ENCODE measurements at places on chromosomes 7 and 10.

DNA sequence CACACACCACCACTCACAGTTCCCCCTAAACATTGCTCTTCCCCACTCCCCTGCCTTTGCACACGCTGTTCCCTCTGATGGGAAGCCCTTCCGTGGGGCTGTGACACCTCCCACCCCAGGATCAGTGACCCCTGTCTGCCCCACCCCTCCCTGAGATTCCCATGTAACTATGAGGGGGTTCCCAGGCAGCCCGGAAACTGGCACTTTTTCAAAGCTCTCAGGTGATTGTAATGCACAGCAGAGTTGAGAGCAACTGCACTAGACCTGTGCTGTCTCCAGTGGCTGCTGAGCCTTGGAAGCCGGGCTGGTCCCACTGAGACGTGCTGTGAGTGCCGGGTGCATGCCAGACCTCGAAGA, 29.8 kb downstream of the GPRIN2 start:
- no peak for DNase-seq

- DNase-seq, result no peak
Observed at GRCh38 chr10:59324597-59324996, 37.8 kb downstream of the FAM13C start.

DNA sequence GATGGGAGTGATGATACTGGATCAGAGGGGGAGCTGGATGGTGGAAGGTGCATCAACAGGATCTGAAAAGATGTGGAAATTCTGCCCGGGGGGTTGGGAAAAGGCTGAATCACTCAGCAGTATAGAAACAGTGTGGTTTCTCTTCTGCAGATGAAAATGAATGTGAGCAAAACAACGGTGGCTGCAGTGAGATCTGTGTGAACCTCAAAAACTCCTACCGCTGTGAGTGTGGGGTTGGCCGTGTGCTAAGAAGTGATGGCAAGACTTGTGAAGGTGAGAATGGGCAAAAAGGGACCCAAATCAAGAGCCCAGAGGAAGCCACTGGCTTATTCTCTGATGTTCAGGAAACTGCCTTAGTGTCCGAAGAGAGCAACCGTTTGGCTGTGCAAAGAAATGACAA, 12.9 kb downstream of the OIT3 start:
- DNase-seq, result no peak

DNA sequence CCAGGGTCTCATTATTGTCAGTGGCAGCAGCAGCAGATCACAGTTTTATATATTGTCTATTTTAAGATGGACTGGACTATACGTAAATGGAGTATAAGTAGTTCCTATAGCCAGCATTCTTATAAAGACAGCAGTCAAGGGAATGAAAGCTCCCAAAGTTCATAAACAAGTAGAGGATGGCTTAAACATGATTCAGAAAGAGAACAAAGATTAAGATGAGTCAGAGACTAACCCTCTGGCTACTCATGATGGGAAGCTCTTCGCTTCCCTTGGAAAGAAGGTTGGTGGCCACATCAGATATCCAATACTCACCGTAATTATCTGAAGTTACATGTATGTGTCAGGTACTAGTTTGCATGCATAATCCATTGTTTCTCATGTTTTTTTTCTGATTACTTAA, 277.0 kb downstream of the INHBA start:
- no peak for DNase-seq

DNA sequence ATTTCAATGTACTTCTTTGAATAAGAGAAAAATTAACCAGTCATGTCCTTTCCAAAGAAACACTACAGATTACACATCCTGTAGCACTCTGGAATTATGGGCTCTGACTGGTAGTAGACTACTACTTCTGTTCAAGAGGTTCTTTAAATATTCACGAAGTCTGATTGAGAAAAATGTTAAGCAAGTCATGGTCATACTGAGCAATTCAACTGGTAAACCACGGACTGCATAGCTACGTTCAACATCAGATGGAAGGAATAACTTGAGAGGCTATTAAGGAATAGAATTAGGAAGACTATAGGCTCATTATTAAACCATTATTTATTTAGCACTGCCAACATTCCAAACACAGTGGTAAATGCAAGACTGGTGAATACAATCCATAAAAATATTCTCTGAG, 160.8 kb downstream of the IMMP2L start:
- no peak for DNase-seq

DNA sequence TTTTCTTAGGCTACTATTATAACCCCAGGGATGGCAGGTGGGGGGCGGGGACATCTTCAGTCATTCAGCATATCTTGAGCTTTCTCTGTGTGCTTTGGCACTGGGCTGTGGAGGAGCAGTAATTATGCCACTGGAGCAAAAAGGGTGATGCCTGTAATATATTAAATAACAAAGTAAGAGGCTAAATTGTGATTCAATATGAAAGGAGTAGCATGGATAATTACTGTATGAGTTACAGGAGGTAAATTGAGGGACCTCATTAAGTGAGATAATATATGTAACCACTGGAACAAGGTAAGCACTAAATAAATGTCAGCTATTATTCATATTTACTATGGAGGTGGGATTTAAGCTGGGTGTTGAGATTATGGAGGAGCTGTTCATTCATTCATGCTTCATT, 3.3 kb upstream of the STN1 start:
- DNase-seq, result no peak

- no peak for DNase-seq
Observed at GRCh38 chr10:95245425-95246055, 45.3 kb downstream of the PDLIM1 start.

- no peak for DNase-seq
Observed at GRCh38 chr7:2953099-2953498, 90.6 kb downstream of the CARD11 start.

DNA sequence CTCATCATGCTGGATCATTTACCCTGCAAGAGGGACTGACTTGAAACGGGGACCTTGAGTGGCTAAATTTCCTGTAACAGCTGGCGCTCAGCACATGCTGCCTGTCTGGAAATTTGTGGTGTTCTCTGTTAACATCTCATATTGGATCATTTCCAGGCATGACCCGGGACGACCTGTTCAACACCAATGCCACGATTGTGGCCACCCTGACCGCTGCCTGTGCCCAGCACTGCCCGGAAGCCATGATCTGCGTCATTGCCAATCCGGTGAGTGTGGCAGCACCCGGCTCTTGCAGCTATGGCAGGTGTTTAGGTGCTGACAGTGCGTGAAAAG, 9.9 kb downstream of the MDH2 start:
- no peak for DNase-seq

- no peak for DNase-seq
Observed at GRCh38 chr7:101857358-101857811, 40.0 kb downstream of the CUX1 start.

- DNase-seq, result no peak
Observed at GRCh38 chr10:128859738-128860386, 607.2 kb upstream of the MGMT start.

DNA sequence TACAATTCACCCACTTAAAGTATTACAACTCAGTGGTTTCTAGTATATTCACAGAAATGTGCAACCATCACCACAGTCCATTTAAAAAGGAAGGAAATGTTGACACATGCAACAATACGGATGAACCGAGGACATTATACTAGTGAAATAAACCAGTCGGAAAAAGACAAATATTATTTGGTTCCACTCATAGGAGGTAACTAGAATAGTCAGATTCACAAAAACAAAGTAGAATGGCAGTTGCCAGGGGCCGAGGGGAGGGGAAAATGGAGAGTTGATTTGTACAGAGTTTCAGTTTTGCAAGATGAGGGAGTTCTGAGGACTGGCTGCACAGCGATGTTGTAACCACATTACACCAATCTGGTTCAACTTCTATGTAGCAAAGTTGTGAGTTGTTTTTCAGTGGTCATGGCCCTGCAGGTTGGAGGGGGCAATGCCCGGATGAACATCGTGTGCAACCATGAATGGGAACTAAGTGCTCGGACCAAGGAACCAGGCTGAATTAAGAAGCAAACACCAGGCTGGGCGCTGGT, 17.6 kb upstream of the TNPO3 start:
- no peak for DNase-seq

DNA sequence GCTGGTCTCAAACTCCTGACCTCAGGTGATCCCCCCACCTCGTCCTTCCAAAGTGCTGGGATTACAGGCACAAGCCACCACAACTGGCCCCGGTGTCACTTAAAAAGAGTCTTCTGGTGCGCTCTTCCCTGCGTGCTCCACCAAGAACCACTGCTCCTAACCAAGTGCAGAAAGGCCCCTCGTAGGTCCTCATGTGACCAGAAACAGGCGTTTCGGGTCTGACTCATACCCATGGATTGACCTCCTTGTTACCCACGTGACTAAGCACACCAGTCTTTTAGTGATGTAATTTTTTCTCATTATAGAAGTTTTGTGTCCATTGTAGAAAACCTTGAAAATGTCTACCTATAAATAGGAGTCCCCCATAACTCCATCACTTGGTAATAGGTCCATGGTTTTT, 13.9 kb downstream of the FKBP6 start:
- no peak for DNase-seq

GRCh38 chr7:6234384-6234783, 38.0 kb downstream of the CYTH3 start:
- no peak for DNase-seq

DNA sequence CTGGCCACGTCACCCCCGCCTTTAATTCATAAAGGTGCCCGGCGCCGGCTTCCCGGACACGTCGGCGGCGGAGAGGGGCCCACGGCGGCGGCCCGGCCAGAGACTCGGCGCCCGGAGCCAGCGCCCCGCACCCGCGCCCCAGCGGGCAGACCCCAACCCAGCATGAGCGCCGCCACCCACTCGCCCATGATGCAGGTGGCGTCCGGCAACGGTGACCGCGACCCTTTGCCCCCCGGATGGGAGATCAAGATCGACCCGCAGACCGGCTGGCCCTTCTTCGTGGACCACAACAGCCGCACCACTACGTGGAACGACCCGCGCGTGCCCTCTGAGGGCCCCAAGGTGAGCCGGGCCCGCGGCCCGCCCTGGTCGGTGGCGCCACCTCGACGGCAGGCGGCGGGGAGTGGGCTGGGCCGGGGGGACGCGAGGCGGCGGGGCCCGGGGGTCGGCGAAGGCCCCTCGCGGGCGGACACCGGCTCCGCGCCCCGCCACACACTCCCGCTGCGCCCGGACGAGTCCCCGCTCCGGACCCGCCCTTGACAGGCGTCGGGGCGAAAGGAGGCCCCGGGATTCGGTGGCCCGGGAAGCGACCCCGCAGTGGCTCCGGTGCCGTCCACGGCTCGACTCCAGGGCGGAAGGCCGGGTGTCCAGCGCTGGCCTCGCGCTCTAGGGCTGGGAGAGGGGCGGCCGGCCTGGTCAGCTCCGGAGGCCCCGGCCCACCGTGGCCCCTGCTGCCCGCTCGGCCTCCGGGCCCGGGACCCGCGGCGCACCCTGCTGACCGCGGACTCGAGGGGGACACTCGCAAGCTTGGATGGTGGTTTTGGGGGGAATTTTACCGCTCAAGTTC, 557 bp downstream of the BAG3 start:
- DNase-seq, result no peak
